Femur (tissue), 1 donor: ENCODE measurements at places on chromosomes 12 and 14.

DNA sequence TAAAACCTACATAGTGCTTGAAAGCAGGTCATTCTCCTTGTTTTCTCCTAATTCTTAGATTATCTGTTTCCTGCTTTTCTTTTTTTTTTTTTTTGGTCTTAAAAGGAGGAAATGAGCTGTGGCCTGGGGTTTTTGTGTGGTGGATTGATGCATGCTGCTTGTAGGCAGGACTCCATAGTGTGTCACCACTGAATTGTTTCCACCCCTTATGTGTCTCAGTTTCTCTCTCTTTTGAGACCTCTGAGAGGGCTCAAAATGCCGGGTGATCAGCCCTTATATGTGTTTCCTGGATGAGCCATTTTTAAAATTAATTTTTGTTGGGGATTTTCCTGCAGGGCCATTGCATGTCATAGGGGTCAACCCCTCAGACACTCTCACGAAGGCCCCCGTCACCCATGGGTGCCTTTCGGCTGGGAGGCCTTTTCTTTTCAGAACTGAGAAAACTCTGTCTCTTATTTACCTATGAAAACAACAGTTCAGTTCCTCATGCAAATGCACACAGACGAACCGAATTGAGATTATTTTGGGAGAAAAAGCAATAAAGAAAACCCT is 32.0 kb upstream of the LRRK2 start:
- no peak for DNase-seq

GRCh38 chr12:116697305-116697704 is 40.6 kb downstream of the SPRING1 start:
- DNase-seq, result no peak

DNA sequence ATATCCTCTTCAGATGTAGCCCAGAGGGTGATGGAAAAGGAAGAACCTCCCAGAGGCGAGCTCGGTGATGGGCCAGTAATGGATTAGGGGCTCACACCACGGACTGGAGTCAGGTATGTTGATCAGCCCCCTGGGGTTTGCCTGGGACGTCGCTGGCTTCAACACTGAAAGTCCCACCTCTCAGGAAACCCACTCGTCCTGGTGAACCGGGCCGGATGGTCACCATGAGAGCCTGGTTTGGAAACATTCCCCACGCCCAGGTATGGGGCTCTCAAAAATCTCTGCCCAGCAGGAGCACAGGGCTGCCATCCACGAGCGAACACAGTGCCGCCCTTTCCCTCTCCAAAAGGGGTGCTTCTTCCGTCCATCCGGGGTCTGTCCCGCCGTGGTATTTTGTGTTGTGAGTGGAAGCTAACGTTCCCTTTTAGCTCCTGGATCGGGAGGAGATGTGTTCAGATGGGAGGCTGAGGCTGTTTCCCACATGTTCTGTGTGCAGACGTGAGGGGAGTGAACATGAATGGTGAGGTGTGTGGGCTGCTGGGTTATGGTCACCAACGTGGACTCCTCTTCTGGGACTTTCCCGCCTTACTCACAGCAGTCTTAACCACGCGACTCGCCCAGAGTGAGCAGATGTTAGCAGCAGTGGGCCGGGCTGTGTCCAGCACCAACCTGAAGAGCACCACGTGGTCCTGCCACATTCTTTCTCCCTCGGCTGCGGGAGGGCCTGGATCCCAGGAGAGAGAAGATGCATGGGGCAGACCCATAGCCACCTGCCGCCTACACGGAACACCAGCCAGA is 139.2 kb downstream of the KIF26A start:
- no peak for DNase-seq

- DNase-seq, result no peak
These were observed 134.6 kb upstream of the PZP start for GRCh38 chr12:9342614-9343353.

DNA sequence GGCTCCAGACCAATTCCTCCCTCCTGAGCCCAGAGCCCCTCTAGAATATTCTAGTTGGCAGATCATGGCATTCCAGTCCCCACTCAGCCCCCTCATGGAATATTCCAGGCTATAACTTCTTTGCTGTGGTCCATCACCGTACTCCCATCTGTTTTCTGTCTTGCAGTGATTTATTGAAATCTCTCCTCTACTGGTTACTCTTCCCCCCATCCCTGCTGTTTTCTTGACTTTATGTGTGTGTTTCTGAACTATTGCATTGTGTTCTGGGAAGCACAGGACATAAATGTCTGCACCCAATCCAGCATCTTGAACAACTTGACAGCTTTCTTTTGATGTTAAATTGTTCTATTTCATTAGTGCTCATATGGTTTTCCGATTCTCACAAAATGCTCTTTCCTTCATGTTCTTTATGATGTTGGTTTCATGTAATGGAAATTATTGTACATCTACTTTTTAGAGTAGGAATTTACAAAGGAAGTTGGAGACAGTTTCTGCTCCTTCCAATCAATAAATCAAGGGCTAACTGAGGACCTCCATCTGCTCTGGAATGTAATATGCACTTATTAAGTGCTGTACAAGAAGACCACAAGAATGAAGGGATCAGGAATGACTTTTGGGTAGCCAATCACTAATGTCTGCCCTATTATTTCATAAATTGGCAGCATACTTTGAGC is 26.3 kb downstream of the PDE6H start:
- DNase-seq, result no peak
